ENCODE measurements at places on chromosomes 12 and 14.
A peak's percentile ranks its signal among the peaks of the same experiment; 100 is the strongest.

- DNase-seq, result no peak
Observed at GRCh38 chr14:33287189-33287588, 348.5 kb downstream of the NPAS3 start.

- no peak for DNase-seq
Observed at GRCh38 chr12:66823857-66824570, 145.1 kb upstream of the GRIP1 start.

DNA sequence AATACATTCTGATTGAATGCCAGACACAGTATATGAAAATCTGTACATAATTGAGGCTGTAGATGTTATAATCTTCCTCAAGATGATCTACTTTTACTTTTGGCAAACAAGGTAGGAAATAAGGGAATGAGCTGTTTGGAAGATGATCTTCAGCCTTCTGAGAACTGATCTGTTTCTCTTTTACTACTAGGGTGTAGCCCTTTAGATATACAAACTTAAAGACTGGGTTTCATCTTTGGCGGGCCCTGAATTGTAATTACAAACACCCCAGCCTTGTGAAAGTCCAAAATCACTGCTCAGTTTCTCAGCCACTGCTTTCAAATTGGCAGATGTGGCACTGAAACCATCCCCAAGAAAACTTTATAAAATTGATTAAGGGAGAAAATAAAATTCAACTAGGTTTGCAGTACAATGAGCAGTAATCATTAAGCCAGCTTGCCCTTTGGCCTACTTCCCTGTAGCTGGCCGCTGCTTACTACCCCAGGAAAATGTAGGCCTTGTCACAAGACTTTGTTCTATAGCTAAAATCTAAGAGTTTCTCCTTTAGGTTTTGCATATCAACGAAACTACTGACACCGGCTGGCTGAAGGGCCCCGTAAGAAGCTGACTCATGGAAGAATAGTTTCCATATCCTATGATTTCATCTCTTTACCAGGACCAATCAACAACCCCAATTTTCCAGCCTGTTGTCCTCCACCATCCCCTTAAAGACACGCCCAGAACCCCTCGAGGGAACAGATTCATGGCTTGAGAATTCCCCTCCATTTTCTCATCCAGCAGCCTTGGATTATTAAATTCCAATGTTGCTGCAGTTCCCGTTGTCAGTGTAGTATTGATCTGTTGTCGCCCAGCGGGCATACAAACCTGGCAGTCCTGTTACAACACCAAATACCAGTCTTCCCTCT is 210.8 kb downstream of the PCNX1 start:
- no peak for DNase-seq

GRCh38 chr14:21382095-21382494 is 1.7 kb downstream of the SUPT16H start:
- DNase-seq, result no peak

DNA sequence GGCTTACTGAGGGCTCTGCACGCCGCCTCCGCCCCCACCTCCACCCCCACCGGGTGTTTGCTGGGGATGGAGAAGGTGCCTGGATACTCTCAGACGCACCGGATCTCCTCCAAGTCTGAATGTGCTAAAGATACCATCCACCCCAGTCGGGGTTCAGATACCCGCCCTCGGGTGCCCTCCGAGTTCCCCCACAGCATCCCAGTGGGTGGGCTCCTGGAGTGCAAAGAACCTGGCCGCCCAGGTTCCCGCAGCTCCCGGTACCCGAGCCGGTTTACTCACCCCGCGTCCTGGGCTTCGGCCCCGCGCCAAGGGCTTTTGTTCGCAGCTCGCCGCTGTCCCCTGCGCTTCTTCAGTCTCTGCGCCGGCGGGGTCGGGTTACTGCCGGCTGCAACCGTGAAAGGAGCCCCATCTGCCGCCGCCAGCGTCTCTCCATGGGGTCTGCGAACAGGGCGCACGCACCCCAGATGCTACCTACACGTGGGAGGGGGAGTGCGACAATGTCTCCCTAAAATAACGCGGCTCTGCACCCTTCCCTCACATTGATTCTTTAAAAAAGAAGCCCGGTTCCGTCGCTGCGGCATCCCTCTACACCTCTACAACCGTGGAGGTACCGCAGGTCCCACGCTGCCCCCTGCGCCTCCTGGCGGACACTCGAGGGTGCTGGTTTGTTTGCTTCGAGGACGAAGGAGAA is at the start of gene CCDC177:
TSS of gene CCDC177 (minus strand) at position 609 of the 691 bp plus-strand sequence. CDS start 1,249 bp downstream, outside the sequence.
- peak; percentile 95 for DNase-seq

DNA sequence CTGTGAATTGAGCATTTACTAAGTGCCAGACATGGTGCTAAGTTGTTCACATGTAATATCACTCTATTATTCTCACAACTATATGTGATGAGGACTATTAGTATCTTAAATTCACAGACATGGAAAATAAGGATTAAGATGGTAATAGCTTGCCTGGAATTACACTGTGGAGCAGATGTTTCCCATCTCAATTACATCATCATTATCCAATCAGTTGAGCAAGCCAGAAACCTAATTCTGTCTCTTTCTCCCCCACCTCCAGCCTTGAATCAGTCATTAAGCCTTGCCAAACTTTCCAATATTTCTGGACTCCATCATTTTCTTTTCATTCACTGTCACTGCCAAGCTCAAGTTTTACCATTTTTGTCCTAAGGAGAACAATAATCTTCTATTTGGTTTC is 287.8 kb upstream of the KITLG start:
- no peak for DNase-seq

DNA sequence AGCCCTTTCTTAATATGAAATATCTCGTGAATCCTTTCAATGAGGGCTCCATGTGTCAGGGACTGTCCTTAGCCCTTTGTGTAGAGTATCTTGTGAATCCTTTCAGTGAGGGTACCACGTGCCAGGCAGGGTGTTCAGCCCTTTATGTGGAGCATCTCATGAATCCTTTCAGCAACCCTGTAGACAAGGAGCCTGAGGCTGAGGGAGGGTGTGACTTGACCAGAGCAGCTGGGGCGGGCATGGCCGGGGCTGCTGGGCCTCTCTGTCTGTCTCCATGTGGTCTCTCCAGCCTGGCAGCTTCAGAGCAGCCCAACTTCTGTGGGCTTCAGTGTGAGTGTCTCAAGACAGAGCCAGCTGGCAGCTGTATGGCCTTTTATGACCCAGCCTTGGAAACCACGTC is 140.2 kb downstream of the AACS start:
- DNase-seq, result no peak

GRCh38 chr14:21038441-21039422 is 3.4 kb upstream of the RNASE7 start:
- peak; percentile 58 for DNase-seq

DNA sequence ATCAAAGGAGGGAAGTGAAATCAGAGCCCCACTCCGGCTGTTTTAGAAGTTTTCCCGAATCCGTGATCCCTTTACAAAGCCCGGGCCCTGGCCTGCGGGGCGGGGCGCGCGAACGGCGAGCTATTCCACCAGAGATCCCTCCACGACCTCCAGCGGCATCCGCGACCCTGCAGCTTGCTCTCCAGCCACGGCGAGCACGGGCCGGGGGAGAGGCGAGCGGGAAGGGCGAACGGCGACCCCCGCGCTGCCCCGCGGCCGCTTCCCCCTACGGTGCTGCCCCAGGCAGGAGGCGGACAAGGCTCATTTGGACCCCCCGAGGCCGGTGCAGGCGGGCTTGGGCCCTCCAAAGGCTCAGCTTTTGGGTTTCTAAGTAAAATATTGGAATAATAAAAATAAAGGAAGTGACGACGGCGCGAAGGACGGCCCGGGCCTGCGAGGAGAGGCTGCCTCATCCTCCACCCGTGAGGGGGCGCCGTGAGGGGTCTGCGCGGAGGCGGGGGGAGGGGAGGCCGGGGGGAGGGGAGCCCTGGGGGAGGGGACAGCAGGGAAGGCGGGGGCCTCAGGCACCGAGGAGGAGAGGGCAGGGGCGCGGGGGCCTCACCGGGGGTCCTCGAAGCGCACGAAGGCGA is 613 bp downstream of the SRSF9 start:
- peak; percentile 72 for DNase-seq

- DNase-seq, result peak; percentile 39
Observed at GRCh38 chr12:106767954-106768822, 6.3 kb upstream of the RIC8B start.
